H1 (cell line): ENCODE measurements at places on chromosomes 2 and 18. TPM values are rescaled to one million over a fixed set of nuclear protein-coding genes. Genes with fewer than 3 reads are reported as not detected.

The TMEM247 gene
- total RNA-seq: not detected in 2 replicates

The KCNK3 gene
- 0.11 and 0.30 TPM in 2 replicates for total RNA-seq

The MAP3K19 gene
- total RNA-seq: not detected in 2 replicates

The RNF152 gene
- 2.2 and 2.7 TPM in 2 replicates for total RNA-seq

The FOXD4L1 gene
- total RNA-seq: not detected in 2 replicates
